ENCODE measurements at places on chromosomes 5 and 9. TPM values are rescaled to one million over a fixed set of nuclear protein-coding genes. Genes with fewer than 3 reads are reported as not detected.

- DNase-seq = no peak
Observed at GRCh38 chr9:129737479-129738274, 15.2 kb downstream of the PTGES start.

GRCh38 chr9:123749580-123750202, 180.2 kb downstream of the DENND1A start:
- DNase-seq = no peak

DNA sequence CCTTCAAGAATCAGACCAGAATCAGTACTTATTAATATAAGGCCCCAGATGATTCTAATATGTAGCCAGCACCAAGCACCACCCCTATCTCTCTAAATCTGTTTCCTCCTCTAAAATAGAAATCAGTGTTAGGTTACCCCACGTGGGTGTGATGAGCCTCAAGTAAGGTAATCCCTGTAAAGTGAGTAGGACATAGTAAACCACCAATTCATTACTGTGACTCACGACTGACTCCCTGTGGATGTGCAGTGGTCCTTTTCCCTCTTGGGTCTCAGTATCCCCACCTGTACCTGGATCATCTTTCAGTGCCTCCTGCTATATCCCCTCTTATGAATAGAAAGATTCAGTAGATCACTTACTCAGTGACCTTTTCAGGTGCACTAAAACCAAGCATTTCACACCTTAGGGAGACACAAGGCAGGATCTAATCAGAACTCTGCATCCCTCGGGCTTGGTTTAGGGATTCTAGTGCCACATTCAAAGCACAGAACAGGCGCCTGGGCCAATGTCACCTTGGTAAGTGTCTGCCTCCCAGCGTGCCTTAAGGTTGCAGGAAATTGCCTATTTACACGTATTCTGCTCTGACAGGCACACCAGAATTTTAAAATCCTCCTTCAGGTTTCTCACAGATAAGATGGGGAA, 12.2 kb upstream of the ALDH1B1 start:
- no peak for DNase-seq

DNA sequence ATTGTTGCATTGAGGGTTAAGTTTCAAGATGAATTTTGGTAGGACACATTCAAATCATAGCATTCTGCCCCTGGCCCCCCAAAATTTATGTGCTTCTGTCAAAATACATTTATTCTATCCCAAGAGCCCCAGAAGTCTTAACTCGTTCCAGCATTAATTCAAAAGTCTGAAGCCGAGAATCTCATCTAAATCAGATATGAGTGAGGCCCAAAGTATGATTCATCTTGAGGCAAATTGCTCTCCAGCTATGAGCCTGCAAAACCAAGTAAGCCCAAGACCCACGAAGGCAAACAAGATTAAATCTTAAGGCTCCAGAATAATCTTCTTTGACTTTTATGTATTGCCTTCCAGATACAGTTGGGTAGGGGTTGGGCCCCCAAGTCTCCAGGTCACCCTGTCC, 19.2 kb downstream of the TNPO1 start:
- no peak for DNase-seq

GRCh38 chr9:99433095-99433494, 211.0 kb downstream of the SEC61B start:
- DNase-seq = no peak

DNA sequence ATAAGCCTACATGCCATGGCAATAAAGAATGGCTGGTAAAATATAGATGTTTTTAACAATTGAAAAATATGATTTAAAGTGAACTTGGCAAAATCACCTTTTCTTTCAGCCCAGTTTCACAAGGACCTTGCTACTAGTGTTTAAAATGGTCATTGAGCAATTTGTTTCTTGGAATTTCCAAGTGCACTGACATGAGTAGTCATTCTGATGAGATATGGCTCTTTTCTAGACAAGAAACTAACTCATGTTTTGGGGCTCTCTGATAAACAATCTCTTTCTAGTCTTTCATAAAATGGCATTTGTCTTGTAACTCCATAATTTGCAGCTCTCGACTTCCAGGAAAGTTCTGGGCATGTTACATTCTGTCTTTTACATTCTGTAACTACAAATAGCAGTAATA, 176.8 kb downstream of the NR2F1-AS1 start:
- DNase-seq = no peak

GRCh38 chr9:127974769-127975261, 6.0 kb downstream of the EEIG1 start:
- no peak for DNase-seq

DNA sequence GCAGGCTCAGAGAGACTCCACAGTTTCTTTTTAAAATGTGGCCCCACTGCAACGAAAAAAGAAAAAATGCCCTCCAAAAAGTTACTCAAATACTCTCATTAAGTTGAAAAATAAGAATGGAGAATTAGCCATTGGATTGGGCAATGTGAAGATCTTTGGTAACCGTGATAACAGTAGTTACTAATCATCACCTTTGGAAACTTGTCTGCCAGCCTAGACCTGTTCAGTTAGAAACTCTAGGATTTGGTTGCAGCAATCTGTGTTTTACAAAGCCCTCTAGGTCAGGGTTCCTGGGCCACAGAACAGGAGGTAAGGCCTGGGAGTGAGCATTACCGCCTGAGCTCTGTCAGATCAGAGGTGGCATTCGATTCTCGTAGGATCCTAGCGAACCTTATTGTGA, 34.2 kb downstream of the VPS13A start:
- no peak for DNase-seq

DNA sequence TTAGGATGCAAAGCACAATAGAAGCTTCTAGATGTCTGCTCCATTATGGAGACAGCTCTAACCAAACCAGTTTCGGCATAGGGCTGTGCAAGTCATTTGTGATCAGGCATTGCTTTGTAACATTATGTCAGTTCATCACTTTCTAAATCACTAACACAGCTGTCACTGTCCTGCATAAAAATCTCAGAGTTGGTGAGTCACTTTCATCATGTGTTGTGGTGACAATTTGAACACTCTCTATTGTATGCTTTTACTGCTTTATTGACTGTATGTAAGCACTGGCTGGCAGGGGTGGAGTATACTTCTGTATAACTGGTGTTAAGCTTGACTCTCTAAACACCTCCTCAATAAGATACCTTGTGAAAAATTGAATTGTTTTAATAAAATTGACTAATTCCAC, 77.9 kb downstream of the SLCO4C1 start:
- no peak for DNase-seq

- no peak for DNase-seq
Observed at GRCh38 chr5:59436364-59437148, 457.0 kb downstream of the PDE4D start.

DNA sequence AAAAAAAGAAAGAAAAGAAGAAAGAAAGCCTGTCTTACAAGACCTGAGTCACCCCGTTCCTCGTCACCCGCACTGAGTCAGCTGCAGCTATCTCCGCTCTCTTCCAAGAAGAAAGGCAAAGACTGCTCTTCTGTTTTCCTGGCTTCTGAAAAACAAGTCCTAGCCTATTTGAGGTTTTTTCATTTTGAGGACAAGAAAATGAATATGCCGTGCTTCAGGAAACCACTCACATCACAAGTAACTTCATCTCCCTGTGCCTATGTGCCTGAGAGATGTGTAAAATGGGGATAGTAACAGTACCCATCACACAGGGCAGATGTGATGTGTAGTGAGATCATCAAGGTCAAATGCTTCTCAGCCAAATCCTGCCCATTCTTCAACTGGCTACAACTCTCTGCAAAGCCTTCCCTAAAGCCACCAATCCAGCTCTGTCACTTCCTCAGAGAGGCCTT, 78.4 kb downstream of the GLDC start:
- peak; percentile 63 for DNase-seq

DNA sequence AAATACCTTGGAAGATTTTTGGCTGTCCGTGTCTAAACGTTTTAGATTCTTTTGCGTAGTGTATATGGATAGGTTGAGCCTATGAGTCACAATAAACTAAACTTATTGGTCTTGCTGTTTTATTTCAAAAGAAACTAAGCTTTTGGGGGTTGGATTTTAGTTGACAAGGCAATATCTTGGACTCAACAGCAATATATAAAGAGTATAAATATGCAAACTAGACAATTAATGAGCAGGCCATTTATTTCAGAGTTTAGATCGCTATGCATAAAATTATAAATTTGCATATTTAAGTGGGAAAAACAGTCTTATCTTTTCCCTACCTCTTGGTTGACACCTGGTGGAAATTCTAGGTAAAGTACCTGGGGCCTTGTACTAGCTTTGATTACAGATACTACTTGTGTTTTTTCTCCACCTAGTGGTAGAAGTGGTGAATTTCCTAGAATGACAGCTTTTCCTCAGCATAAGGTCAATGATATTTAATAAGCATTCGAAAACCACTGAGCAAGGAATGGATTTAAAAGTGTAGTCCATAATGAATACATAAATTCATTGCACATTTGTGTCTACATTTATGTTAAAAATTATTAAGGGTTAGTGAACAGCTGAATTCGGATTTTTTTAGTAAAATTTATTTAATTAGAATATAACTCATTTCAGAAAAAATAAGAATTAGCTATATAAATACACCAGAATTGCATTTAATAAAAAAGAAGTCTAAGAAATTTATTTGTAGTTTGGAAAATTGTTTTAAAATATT, 1.7 kb upstream of the ARRDC3 start:
- DNase-seq = peak; percentile 67

- no peak for DNase-seq
Observed at GRCh38 chr5:39451276-39451941, 26.6 kb upstream of the DAB2 start.

DNA sequence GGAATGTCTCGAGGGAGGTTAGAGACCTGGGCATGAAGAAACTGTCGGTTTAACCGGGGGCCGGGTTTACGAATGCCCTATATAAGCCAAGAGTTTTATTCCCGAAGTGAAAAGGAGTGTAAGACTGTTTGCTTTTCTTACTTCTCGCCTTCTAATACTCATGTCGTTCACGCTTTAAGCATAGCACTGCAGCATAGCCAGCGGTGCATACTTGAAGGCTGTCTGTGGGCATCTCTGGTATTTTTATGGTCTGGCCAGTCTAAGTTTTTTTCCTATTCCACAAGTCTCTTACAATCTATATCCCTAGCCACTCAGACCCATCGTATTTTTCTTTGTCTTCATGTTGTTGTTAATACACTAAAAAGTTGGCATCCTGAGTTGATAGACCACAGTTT, 1.2 kb downstream of the UHRF2 start:
- peak; percentile 21 for DNase-seq

DNA sequence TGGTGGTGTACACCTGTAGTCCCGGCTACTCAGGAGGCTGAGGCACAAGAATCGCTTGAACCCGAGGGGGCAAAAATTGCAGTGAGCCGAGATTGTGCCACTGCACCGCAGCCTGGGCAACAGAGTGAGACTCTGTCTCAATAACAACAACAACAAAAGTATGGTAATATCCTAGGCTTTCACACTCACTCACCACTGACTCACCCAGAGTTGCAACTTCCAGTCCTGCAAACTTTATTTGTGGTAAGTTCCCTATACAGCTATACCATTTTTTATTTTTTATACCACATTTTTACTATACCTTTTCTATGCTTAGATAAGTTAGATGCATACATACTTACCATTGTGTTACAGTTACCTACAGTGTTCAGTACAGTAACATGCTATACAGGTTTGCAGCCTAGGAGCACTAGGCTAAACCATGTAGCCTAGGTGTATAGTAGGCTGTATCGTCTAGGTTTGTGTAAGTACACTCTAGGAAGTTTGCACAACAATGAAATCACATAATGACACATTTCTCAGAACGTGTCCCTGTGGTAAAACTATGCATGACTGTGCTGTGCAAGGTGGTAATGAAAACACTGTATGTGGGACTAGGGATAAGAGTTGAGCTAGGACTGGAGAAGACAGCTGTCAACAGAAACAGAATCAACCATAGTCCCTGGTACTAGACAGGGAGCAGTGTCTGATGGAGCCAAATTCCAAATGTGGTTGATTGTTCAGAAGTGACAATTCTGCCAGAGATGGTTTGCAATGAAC, 109.5 kb upstream of the RAD23B start:
- no peak for DNase-seq

GRCh38 chr5:175520321-175520720, 42.0 kb downstream of the SFXN1 start:
- no peak for DNase-seq

- DNase-seq = no peak
Observed at GRCh38 chr5:67160985-67161384, 35.6 kb downstream of the CD180 start.

DNA sequence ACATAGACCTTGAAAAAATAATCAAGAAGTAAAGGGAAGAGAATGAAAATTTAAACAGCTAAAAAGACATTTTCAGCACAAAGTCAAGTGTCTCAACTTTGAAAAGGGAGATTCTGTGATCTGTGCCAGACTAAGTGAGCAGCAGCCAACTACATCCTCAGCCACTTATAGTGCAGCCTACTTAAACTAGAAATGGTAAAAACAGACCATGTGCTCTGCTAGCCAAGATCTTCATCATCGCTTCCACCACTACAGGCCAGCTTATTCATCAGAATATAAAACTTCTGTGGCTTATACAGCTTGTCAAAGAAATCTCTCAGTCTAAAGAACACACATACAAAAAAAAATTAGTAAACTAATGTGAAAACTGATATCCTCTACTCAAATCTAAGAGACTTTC, 63.5 kb downstream of the CEMIP2 start:
- no peak for DNase-seq

GRCh38 chr9:109506097-109506712, 8.1 kb upstream of the PTPN3 start:
- no peak for DNase-seq

DNA sequence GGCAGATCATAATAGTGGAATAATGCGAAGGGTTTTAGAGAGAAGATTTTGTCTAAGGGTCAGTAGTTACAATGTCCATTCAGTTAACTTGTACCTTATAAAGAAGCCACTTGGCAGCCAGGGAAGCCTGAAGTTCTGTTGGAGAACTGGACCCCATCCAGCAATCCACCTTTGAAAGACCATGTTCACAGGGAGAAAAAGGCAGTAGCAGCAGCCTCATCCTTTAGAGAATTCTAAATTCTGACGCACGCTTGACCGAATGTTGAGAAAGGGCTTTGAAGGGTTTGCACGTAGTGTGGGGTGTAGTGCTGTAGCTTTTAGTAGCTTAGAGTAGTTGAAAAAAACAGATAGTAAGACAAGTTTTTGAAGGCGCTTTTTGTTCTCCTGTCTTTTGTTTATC, 42.8 kb downstream of the MCCC2 start:
- no peak for DNase-seq

Gene TRAF1
- polyA plus RNA-seq = 4.0 TPM

- DNase-seq = no peak
Observed at GRCh38 chr5:55226027-55226933, 835 bp downstream of the MCIDAS start.

DNA sequence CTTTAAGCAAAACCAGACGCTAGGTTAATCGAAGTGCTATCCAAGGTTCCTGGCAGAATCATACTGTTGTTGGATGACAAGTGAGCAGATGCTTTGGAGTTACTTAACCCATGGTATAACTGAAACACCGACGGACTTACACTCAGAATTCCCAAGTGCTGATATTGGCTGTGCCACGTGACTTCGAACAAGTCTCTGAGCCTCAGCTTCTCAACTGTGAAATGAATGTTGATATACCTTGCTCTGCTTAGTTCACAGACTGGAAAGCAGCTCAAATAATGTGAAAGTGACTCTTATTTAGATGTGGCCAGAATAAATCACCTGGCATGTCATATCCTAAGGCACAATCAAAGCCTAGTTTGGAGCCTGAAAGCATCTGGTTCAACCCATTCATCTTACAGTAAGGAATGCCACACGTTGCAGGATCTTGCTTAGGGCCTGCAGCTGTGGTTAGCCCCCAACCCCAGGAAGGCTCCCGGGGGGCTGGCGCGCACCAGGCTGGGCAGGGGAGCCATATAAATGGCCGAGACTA, 759 bp downstream of the GEMIN5 start:
- no peak for DNase-seq

Measured in AG04450 (cell line).